Activated T-cell treated with anti-CD3 and anti-CD28 coated beads for 1 hour (primary cell): ENCODE measurements at places on chromosomes 7 and 10.

- DNase-seq = no peak
These were observed 100.1 kb upstream of the UNC5B start for GRCh38 chr10:71112138-71112785.

- no peak for DNase-seq
These were observed 13.5 kb downstream of the BHLHA15 start for GRCh38 chr7:98224701-98225181.

- no peak for DNase-seq
These were observed 523 bp upstream of the CDK1 start for GRCh38 chr10:60777696-60778213.

- DNase-seq = no peak
These were observed 106.4 kb upstream of the CDCA7L start for GRCh38 chr7:22051886-22052673.

DNA sequence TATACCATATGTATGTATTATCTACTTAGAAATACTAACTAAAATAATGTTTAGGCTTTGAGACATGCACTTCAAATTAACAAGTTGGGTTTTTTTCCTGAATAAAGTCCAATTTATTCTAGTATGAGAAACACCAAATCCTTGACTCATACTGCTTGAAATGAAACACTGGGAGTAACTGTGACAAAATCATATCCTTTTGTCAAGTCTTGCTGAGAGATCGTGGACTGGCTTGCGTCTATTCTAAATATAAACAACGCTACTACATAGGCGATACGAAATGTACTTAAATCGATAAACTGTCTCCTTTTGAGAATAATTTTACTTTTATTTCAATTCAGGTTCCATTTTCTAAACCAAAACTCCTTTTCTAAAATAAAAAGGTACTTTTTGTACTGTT lies 16.3 kb downstream of the SMURF1 start:
- no peak for DNase-seq
